ENCODE measurements at places on chromosomes 1 and 21.

DNA sequence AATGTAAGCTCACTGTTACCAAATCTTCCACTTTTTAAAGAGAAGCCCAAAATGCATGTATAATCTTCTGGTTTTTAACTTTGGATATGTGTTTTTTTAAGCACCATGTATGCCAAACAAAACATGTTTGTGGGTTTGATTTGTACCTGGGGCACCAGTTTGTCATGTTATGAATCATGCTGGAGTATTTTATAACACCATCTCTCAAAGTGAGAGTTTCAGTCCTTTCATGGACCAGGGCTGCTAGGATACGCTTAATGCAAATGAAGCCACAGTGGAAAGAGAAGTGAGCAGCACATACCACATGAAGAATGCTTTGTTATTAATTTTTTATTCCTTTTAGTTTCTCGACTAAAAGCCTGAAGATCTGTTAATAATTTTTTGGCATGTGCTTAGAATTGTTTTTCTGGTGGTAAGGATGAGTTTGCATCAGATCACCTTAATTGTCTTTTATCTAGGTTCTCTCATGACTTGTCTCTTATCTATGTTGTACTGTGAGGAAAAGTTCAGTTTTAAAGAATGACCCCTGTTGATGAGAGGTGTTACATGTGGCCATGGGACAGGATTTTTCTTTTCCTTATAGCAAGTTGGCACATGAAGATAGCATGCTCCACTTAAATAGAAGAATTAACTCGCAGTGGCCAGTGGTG, 2.0 kb upstream of the RABGAP1L start:
- no peak for DNase-seq

GRCh38 chr1:235022341-235022980, 106.2 kb downstream of the TOMM20 start:
- DNase-seq, result no peak

DNA sequence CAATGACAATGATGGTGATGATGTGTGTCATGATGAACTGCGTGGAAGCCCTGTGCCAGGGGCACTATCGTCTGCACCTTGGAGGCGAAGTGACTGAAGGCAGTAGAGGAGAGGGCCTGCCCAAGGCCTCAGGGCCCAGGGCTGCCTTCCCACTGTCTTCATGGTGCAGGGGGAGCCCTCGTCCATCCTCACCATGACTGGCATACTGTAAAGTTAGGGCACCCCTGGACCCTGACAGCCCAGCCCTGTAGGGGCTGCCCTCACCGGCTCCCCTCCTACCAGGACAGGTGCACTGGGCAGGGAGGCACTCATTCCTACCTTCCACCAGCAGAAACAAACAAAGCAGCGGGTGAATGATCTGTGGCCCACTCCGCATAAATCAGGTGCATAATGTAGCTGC, 156.9 kb upstream of the C1orf174 start:
- no peak for DNase-seq

DNA sequence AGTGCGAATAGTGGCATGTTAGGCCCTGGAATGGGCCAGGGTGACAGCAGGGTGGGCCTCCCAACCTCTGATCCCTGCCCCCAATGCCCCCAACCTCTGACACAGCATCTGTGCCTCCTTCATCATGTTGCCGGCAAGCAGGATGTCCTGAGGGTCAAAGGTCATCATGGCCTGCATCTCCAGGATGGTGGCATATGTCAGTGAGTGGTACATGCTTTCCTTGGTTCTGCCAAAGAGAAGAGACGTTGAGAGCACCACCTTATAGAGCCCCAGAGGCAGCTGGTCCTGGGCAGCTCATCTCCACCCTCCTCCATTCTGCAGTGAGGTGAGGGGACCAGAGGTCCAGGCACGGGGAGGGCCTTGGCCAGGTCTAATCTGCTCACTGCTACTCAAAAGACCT, 17.6 kb downstream of the TTC39A start:
- no peak for DNase-seq

All from stimulated activated CD4-positive, alpha-beta T cell treated with anti-CD3 and anti-CD28 coated beads, Interleukin-12 subunit alpha, Interleukin-12 subunit beta, amount 100 ng/mL, for 48 hours (primary cell).